ENCODE measurements at places on chromosomes 1 and 21.
A peak's percentile ranks its signal among the peaks of the same experiment; 100 is the strongest.

- DNase-seq = no peak
Measured at GRCh38 chr1:77899647-77900320, 11.4 kb downstream of the NEXN start.

- DNase-seq = peak; percentile 66
Measured at GRCh38 chr1:6108937-6109614, 63.4 kb downstream of the KCNAB2 start.

DNA sequence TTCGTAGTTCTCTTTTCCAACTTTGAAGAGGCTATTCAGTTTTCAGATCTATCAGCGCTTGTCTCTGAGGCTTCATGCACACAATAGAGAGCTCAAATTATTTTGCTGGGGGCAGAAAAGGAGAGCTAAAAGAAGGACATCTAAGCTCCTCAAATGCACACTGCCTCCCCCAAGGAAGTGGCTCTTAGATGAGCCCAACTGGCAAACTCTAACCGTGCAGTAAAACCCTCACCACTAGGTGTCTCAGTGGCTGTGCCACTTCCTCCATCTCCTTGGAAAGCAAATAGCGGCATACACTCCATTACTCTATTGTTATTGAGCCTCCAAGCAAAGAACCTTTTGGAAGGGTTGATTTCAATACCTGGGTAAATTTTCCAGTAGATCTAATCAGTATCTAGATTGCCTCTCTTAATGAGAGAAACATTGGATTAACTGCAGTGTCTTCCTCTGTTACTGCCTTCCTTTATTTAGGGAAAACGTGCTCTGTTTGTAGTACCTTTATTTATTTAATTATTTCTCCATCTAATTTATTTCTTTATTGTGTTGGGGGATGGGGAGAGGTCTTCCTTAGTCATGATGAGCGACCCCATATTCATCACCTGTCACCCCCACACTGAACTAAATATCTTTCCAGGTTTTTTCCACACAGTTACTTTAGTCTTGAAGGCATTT lies 9.2 kb upstream of the SFPQ start:
- peak; percentile 78 for DNase-seq

GRCh38 chr1:8252266-8252951 lies 65.5 kb upstream of the SLC45A1 start:
- DNase-seq = no peak

GRCh38 chr1:246293366-246294121 lies 213.5 kb downstream of the SMYD3 start:
- DNase-seq = no peak

- DNase-seq = no peak
Measured at GRCh38 chr1:169576935-169577331, 9.3 kb downstream of the F5 start.

- no peak for DNase-seq
Measured at GRCh38 chr21:44984428-44984791, 44.6 kb downstream of the SLX9 start.

DNA sequence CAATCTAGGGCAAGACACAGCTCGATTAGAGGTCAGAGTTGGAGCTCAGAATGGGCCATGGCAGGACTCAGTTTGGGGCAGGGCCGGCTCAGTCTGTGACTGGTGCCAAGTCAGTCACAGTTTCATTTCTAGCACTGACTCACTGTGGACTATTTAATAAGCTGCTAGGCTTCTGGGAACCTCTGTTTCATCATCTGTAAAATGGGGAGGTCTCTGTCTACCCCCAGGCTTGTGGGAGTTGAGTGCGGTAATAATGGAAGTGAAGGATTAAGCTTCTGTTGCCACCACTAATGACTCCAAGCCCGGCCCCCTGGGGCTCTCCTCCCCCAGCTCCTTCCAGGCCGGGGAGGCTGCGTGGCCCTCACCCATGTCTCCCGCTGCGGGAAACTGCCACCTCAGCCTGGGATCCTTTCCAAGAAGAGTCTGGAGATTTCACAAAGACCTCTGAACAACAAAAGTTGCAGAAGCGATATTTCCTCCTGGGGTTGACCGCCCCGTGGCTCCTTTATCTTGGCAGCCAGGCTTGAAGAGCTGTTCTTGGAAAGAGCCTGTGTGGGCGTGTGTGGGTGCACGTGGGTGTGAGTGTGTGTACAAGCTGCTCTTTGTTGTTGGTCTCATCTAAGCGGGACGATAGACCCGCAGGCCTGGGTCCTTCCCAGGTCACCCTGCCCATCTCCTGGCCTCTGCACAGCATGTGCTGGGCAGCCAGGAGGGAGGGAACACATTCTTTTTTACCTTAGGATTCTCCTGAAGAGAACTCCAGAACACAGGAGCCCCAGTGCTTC lies 29.1 kb downstream of the KNCN start:
- DNase-seq = peak; percentile 55

- no peak for DNase-seq
Measured at GRCh38 chr1:33257772-33258712, 1.8 kb downstream of the ZNF362 start.

DNA sequence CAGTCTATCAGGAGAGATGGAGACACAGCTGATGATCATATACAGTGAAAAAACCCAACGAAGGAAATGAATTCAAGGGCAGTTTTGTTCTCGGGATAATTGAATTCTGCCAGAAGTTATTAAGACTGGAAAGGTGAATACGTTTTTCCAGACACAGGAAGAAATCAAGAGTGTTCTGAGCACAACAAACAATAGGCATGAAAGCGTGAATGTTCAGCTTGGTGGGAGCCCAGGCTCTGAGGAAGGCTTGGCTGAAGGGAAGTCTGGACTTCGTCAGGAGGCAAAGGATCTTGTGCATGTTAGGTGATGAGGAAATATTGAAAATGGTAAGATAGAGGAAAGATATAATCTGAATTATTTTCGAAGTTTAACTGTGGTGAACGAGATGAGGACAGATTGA lies 50.4 kb downstream of the CYYR1 start:
- DNase-seq = no peak

- no peak for DNase-seq
Measured at GRCh38 chr1:3463408-3463863, 9.0 kb downstream of the ARHGEF16 start.

GRCh38 chr1:115067161-115067859 lies 22.0 kb downstream of the TSPAN2 start:
- no peak for DNase-seq

DNA sequence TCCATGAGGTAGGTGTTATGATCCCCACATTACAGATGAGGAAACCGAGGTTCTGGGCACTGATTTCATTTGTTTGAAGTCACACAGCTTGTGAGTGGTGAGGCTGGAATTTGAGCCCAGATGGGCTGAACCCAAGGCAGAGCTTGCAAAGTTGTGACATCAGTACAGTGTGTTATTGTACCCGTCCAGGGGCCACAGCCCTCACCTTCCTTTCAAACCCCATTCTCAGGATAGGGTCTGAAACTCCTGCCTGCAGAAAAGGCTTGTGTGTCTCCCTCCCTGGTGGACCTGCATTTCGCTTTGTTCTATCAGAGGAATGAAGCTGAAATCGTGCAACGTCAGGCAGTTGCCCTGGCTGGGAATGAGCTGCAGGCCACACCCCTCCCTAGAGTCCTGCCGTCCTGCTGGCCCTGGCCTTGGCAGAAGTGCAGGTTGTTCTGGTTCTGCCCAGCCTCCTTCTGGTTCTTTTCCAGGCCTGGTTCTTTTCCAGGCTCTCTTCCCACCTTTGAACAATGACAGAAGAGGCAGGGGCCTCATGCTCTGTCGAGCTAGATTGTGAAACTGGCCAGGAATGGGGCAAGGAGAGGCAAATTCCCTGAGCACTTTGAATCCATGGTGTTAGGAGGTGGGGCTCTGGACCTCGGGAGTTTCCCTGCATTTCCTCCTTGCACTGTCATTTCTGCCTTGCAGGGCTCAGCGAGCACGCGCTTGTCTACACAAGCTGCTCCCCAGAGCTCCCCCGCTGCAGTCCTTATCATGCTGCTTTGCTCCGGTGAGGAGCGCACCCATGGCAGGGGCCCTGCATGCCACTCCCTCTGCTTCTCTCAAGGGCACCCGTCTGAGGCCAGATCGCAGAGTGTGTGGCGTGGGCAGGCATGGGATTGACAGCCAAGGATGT lies 8.2 kb upstream of the MYOM3 start:
- DNase-seq = no peak
